Mesothelial cell of epicardium (in vitro differentiated cells): ENCODE measurements at places on chromosomes 16 and 17.
A peak's percentile ranks its signal among the peaks of the same experiment; 100 is the strongest.

GRCh38 chr17:35700150-35700549, 31.3 kb upstream of the RASL10B start:
- no peaks in the 10 kb centered on the region for H3K27me3 ChIP-seq
- no peak overlapping the region for H3K27ac ChIP-seq
- peaks cover 6% of the 10 kb centered on the region for H3K36me3 ChIP-seq
- H3K4me1 ChIP-seq, result peaks cover 5% of the 10 kb centered on the region
- DNase-seq, result no peak
- no peak overlapping the region for H3K4me3 ChIP-seq

DNA sequence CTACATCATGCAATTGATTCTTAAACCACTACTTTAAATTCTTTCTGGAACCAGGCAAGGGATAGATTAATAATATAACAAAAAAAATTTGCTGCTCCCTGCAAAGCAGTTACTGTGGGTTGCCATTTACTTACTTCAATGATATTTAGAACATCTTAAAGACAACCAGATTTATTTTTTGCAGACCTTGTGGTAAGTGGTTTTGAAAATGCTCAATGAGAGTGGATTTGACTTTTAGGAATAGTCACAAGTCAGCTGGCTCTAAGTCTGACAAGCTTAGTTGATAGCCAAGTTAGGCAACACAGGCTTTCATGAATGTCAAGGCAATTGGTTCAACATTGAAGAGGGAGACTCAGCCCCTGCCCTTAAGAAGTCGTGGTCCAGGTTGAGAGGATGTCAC, 11.8 kb downstream of the MARCHF10 start:
- DNase-seq, result no peak
- H3K4me3 ChIP-seq, result no peak overlapping the region
- no peak overlapping the region for H3K27ac ChIP-seq

DNA sequence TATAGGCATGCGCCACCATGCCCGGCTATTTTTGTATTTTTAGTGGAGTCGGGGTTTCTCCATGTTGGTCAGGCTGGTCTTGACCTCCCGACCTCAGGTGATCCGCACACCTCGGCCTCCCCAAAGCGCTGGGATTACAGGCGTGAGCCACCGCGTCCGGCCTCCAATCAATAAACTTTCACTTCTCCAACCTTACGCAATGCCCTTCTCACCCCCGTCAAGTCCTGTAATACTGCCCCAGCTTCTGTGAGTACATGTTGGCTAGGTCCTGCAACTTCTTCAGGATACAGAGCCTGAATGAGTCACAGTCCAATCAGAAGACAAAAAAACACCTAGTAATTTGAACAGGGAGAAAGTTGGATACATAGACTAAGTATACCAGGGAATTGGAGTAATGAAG, 47.1 kb upstream of the PHOSPHO1 start:
- H3K27me3 ChIP-seq, result no peaks in the 10 kb centered on the region
- no peaks in the 10 kb centered on the region for H3K4me1 ChIP-seq
- DNase-seq, result no peak
- no peak overlapping the region for H3K4me3 ChIP-seq
- no peaks in the 10 kb centered on the region for H3K36me3 ChIP-seq

DNA sequence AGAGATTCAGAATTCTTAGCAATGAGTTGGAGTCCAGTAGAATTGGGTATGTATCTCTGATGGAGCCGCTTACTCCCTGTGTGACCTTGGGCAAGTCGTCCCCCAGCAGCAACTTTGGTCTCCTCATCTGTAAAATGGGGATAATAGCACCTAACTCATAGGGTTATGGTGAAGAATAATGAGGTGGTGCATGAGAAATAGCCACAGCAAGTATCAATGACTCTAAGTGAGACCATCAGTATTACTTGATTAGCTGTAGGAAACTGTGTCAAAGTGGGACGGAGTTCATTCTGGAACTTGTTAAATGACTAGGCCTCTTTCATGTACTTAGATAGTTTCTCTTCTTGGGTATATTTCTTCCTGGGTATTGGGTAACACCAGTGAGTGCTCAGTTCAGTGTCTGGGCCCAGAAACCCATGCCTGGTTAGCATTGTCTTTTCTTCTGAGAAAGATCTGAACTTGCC, 6.4 kb downstream of the PRKCB start:
- H3K27ac ChIP-seq, result no peak overlapping the region
- DNase-seq, result no peak
- H3K36me3 ChIP-seq, result no peaks in the 10 kb centered on the region
- H3K27me3 ChIP-seq, result peaks cover 85% of the 10 kb centered on the region

DNA sequence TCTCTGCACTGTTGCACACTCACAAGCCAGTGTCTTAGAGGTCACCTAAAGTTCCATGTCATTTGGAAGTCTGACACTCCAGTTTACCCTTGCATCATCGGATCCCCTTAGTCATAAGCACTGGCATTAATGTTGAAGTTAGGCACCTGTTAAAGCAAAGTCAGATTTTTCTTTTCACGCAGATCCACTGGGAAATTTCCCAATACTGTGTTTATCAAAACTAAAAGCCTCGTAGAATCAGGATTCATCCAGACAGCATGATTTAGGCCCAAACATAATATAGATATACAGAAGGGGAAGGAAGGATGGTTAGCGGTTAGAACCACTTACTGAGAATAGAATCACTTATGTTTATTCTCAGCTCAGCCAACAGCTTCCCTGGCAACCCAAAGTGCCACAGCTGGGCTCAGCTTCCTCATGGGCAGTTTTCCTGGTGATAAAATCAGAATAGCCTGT, 30.1 kb upstream of the HAPSTR1 start:
- H3K27me3 ChIP-seq, result no peaks in the 10 kb centered on the region
- no peaks in the 10 kb centered on the region for H3K4me1 ChIP-seq
- no peak overlapping the region for H3K27ac ChIP-seq
- no peak for DNase-seq
- H3K4me3 ChIP-seq, result no peak overlapping the region

DNA sequence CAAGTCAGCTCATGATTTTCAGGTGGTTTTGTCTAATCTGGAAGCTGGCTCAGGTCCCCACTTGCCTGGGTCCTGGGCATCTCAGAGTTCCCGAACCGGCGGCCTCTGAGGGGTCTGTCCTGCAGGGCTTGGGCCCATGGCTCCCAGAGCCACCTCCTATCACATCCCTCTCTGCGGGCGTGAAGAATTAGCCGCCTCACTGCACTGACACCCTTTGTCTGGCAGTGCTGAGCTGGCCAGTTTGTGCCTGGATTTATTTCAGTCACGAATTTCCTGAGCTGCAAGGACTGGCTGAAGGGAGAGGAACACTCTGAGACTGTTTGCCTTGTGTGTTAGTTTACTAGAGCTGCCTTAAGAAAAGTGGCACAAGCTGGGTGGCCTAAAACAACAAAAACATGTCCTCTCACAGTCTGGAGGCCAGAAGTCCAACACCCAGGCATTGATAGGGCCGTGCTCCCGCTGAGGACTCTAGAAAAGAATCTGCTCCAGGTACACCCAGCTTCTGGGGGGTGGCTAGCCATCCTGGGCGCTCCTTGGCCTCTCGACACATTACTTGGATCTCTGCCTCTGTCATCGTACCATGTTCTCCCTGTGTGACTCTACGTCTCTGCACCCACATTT, 217.5 kb upstream of the DYNLRB2 start:
- DNase-seq, result no peak
- H3K27me3 ChIP-seq, result peaks cover 29% of the 10 kb centered on the region
- H3K27ac ChIP-seq, result no peak overlapping the region
- H3K4me1 ChIP-seq, result no peaks in the 10 kb centered on the region

- no peak for DNase-seq
- H3K27ac ChIP-seq, result peak overlapping the region; percentile 15
- H3K4me3 ChIP-seq, result no peak overlapping the region
- H3K4me1 ChIP-seq, result peaks cover 75% of the 10 kb centered on the region
- no peaks in the 10 kb centered on the region for H3K27me3 ChIP-seq
These were observed 27.0 kb downstream of the CCR7 start for GRCh38 chr17:40538019-40538935.

GRCh38 chr17:40564195-40564882, 933 bp downstream of the CCR7 start:
- peaks cover 26% of the 10 kb centered on the region for H3K27me3 ChIP-seq
- H3K27ac ChIP-seq, result no peak overlapping the region
- no peaks in the 10 kb centered on the region for H3K36me3 ChIP-seq
- DNase-seq, result no peak

DNA sequence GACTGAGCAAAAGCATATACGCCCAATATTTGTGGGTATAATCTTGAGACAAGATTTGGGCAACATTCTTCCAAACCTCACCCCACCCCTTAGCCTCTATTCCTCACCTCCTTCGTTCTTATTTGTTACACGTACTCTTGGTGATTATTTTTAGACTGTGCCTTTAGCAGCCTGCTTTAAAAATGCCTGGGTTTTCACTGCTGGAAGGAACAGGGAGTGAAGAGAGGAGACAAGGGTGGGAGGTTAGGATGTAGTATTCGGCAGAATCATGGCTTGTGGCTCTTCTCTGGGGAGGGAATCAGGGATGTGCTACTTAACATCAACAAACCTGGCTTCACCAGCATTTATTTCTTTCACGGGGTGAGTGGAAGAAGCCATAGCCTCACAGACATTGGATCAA, 11.6 kb downstream of the ALKBH5 start:
- H3K4me1 ChIP-seq, result peaks cover 11% of the 10 kb centered on the region
- H3K36me3 ChIP-seq, result peaks cover 29% of the 10 kb centered on the region
- no peak for DNase-seq

- H3K36me3 ChIP-seq, result no peaks in the 10 kb centered on the region
- H3K4me1 ChIP-seq, result peaks cover 11% of the 10 kb centered on the region
- no peak for DNase-seq
- no peak overlapping the region for H3K4me3 ChIP-seq
These were observed 615.6 kb downstream of the MAF start for GRCh38 chr16:78984887-78985464.
